ENCODE measurements at places on chromosomes 3 and 15.

GRCh38 chr3:112984485-112984884 is 6.3 kb upstream of the GTPBP8 start:
- DNase-seq: peak; percentile 49

GRCh38 chr3:172061724-172062184 is 22.4 kb downstream of the FNDC3B start:
- DNase-seq: peak; percentile 47

GRCh38 chr3:2921903-2922302 is 188.3 kb downstream of the IL5RA start:
- peak; percentile 6 for DNase-seq

- no peak for DNase-seq
Measured at GRCh38 chr3:29899021-29899420, 618.1 kb downstream of the RBMS3 start.

DNA sequence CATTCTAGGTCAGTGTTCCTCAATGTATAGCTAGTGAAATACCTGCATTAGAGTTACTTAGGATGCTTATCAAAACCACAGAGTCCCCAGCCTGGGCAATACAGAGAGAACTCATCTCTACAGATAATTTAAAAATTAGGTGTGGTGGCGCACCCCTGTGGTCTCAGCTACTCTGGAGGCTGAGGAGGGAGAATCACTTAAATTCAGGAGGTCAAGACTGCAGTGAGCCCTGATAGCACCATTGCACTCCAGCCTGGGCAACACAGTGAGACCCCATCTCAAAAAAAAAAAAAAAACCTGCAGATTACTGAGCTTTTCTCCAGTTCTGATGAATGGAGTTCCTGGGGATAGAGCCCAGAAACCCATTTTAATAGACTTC is 10.1 kb upstream of the MINDY2 start:
- DNase-seq: no peak

GRCh38 chr15:66895794-66896453 is 169.5 kb upstream of the SMAD3 start:
- DNase-seq: no peak

GRCh38 chr15:89114990-89115389 is 26.7 kb downstream of the ABHD2 start:
- peak; percentile 80 for DNase-seq

GRCh38 chr3:13204177-13204581 is 130.9 kb upstream of the IQSEC1 start:
- DNase-seq: no peak

- no peak for DNase-seq
Measured at GRCh38 chr15:67573194-67573593, 30.7 kb downstream of the MAP2K5 start.

- peak; percentile 80 for DNase-seq
Measured at GRCh38 chr3:172622916-172623700, 87.8 kb downstream of the NCEH1 start.

DNA sequence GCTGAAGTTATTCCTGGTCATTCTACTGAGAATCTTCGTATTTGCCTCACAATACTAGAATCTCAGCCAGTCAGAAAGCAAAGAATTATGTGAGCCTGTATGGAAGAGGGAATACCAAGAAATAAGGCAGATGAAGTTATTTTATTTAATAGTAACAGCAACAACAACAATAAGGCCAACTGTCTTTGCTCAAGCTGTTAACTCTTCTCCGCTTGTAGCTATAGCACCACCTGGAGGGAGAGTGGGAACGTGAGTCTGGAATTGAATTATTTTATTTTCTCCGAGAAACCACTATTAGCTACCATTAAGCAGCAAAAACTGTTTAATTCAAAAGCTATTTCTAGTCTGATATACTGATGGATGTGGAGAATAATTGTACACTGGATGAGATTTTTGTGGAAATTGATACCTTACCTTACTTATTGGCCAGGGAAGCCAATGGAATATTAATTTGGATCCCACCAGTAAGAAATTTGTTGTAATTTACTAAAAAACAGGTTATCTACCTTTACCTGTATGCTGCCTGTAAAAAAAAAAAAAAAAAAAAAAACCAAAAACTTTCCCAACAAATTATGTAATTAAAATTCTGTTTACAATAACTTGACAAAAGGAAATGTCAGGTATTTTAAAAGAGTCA is 50.1 kb downstream of the CALML4 start:
- peak; percentile 71 for DNase-seq

GRCh38 chr3:191414732-191415131 is 46.2 kb upstream of the PYDC2 start:
- no peak for DNase-seq

GRCh38 chr15:27342991-27343390 is 372.0 kb downstream of the GABRG3 start:
- no peak for DNase-seq

DNA sequence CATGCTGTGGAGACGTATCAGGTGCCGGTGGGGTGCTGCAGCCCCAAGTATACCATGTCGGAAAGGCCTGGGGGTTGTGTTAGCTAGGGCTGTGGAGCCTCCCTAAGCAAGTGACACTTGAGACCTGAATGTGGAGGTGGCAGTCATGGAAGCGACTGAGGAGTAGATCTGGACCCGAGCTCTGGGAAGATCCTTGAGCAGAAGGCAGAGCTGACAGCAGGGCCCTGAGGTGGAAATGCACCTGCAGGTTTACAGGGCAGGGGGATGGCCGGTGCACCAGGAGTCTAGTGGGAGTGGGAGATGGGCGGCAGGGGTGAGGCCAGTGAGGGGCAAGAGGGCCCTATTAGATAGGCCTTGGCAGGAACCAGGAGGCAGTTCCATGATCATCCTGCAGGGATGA is 91.8 kb upstream of the PLXNA1 start:
- DNase-seq: no peak

DNA sequence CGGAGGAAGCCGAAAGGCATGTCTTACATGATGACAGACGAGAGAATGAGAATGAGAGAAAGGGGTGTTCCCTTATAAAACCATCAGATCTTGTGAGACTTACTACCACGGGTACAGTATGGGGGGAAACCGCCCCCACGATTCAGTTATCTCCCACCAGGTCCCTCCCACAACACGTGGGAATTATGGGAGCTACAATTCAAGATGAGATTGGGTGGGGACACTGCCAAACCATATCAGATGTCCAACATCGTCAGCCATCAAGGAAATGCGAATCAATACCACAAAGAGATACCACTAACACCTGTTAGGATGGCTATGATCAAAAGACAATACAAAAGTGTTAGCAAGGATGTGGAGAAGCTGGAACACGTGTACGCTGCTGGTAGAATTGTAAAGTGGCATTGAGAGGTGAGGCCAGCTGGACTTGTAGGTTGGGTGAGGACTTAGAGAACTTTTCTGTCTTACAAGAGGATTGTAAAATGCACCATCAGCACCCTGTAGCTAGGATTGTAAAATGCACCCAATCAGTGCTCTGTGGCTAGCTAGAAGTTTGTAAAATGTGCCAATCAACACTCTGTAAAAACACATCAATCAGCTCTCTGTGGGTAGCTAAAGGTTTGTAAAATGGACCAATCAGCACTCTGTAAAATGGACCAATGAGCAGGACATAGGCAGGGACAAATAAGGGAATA is 37.5 kb downstream of the VGLL4 start:
- DNase-seq: no peak

- DNase-seq: no peak
Measured at GRCh38 chr3:59522550-59522949, 472.7 kb upstream of the CFAP20DC start.

DNA sequence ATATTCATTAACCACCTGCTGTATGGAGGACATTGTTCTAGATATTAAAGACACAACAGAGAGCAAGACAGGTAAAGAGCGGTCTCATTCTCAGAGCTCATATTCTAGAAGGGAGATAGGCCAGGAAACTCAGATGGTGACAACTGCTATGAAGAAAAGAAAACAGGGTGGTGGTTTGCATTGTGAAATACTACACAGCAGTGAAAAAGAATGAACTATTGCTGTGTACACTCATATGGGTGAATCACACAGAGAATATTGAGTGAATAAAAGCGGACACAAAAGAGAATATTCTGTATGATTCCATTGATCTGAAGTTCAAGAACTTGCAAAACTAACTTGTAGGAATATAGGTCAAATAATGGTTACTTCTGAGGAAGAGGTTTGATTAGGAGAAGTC is 76.7 kb downstream of the TOP2B start:
- no peak for DNase-seq

GRCh38 chr3:112786002-112786590 is 60.6 kb downstream of the CD200R1L start:
- peak; percentile 55 for DNase-seq

- peak; percentile 73 for DNase-seq
Measured at GRCh38 chr3:142886940-142887339, 1.9 kb downstream of the PCOLCE2 start.

GRCh38 chr3:129975705-129976048 is 1.2 kb downstream of the TRH start:
- DNase-seq: no peak

DNA sequence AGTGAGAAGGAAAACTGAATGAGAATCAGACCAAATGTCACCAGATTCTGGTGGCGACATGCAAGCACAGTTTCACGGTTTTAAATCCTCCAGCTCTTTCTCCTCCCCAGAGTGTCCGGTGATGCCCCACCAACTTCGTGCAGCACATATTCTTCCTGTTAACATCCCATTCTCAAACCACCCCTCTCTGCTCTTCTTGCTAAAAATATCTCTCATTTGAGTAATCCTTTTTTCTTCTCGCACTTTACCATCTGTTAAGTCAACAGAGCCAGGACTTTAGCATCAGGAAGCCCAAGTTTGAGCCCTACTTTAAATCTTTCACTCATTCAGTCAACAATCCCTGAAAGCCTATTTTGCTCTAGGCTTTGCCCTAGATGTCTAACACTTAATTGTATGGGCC is 68.2 kb upstream of the VGLL4 start:
- DNase-seq: no peak

DNA sequence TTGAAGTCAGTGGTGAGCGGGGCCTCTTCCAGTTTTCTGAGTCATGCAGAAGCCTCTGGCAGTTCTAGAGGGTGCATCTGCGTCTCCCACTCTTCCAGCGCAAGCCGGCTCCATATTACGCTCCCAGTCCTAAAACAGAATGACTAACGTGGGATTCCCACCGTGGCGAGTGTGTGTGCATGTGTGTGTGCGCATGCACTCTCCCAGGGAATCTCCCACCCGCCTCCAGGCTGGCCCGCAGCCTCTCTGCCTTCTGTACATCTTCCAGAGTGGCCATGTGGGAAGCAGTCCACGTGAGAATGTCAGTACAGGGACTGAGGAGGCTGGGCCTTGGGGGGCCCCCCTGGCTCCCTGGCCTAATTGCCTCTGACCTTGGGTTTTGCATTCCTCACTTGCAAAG is 87.7 kb downstream of the LSM3 start:
- peak; percentile 36 for DNase-seq

- no peak for DNase-seq
Measured at GRCh38 chr3:117557464-117558090, 848.0 kb downstream of the TUSC7 start.

- DNase-seq: no peak
Measured at GRCh38 chr3:127287840-127288239, at the start of gene PRR20G. TSS of gene PRR20G (minus strand) at chr3:127288046. CDS start at chr3:127287365, 681 bp downstream.

GRCh38 chr15:63983061-63983711 is 63.1 kb downstream of the DAPK2 start:
- DNase-seq: no peak

DNA sequence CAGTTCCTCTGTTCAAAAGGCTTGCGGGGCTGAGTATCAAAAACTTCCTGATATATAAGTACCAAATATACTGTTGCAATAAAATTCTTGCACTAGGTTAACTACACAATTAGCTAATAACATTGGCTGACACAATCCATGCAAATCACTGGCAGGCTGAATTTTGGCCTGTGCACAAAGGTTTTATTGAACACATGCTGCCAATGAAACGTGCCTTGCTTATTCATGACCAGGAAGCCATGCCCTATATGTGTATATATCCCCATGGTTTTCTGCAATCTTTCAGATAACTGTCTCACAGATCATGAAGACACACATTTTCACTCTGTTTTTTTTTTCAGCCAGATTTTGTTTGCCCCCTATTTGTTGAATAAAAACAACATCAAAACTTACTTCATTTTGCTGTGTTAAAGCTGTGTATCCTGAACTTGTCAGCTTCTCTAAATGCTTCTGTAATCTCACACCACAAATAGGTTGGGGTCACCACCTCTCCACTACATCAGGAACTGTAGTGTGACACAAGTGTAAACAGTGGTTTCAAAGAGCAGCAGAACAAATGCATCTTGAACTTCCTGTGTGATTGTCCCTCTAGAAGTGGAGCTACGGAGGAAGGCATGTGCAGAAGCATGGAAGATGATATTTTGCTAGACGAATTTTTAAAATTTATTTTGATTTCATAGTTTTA is 920.7 kb upstream of the NR2F2 start:
- DNase-seq: peak; percentile 61

GRCh38 chr3:36700537-36701248 is 63.7 kb downstream of the DCLK3 start:
- DNase-seq: peak; percentile 79

- no peak for DNase-seq
Measured at GRCh38 chr15:57256939-57257338, 119.4 kb upstream of the CGNL1 start.

DNA sequence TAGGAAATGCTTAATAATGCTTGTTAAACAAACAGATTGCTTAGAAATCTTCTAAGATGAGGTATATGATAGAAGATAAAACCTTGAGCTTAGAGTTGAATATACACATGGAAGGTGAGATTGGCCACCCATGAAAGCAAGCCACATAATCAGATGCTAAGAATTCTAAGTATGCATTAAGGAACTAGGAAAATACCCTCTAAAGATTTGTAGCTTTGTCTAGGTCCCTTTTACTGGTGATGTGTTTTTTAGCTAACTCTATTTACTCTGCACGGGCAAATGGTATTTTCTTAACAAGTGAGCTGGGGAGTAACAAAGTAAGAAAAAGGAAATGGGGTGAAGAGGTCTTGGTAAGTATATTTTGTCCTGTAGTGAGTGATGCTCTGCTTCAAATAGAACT is 310.3 kb downstream of the OXSM start:
- DNase-seq: no peak

DNA sequence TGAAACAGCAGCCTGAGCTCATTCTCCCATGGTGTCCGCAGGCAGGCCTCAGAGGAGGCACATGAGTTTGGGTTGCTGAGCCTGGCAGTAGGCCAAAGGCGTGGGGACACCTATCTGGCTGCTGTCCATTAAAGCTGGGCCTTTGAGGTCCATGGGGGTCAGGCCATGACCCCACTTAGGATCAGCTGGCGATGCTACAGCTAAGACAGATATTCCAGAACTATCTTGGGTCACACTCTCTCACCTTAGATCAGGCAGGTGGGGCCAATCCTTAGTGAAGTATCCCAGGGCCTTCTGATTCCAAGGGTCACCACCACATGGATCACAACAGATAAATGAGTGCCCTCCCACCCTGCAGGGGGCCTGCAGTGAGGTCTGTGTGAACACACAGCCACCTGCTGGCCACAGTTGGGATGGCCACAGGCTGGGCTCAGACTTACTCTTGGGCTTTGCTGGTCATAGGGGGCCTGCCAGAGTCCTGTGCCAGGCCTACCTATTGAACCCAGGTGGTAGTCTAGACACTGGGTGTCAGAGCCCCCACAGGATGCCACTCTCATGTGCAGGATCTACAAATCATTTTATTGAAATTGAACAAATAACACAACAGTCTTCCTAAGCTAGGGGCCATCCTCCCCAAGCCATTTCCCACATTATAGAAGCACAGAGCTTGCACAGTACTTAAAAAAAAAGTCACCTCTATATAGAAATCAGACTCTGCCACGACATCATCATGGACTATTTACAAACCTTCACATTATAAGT is 2.0 kb upstream of the HYAL2 start:
- DNase-seq: peak; percentile 65

- no peak for DNase-seq
Measured at GRCh38 chr15:64950888-64951287, 38.8 kb downstream of the SPG21 start.
